NCI-H1436 (cell line): ENCODE measurements at places on chromosomes 3 and 15.

DNA sequence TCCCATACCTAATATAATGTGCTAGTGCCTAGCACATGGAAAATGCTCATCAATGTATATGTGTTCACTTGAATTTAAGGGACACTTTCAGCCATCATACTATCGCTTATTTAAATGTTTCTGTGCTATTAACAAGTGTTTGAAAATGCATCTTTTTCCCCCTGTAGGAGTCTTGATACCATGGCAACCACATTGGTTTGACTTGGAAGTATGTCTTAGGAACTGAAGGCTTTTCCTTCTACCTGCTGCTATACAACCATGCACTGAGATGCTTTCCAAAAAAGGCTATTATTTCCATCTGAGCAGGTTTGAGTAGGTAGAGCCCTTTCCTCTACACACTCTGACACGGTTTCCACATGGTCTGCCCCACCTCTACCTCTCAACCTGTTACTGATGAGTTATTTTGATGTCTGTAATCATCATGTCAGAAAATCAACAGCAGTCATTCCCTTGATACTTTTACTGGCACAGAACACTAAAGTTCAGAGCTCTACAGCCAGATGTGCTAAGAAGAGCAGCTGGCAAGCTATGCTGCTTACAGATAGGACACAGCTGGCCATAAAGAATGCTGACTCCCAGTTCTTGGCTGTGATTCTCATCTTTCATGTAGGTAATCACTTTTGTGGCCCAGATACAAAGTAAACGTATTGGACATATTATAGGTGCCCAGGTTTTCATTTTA lies 59.3 kb downstream of the RYR3 start:
- DNase-seq, result no peak

- no peak for DNase-seq
Observed at GRCh38 chr3:106827515-106828213, 549.6 kb upstream of the CCDC54 start.

DNA sequence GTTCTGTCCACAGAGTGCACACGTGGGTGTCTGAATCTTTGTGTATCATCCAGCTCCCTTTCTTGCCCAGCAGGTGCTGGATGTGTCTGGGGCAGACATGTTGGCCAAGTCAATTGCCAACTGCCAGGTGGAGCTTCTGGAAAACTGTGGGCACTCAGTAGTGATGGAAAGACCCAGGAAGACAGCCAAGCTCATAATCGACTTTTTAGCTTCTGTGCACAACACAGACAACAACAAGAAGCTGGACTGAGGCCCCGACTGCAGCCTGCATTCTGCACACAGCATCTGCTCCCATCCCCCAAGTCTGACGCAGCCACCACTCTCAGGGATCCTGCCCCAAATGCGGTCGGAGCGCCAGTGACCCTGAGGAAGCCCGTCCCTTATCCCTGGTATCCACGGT lies 12.5 kb upstream of the RPP14 start:
- no peak for DNase-seq

GRCh38 chr3:16551342-16551976 lies 38.0 kb upstream of the RFTN1 start:
- DNase-seq, result no peak

DNA sequence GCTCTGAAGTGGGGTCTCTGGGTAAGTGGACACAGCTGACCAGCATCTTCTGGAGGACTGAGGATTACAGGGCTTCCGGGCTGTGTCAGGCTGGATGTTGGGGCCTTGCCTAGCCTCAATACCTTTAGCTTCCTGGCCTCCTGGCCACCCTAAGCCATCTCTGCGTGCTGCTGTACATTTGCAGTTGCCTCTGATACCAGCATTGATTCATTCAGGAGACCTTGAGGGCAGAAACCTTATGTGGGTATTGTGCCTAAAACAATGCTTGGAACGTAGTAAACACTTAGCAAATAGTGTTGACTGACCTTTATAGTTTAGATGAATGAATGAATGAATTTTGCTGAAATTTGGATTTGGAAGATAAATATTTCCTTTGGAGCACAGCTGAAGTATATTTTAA lies 97.0 kb downstream of the FLNB start:
- no peak for DNase-seq

- DNase-seq, result no peak
Observed at GRCh38 chr3:109177908-109178307, 41.4 kb downstream of the C3orf85 start.

DNA sequence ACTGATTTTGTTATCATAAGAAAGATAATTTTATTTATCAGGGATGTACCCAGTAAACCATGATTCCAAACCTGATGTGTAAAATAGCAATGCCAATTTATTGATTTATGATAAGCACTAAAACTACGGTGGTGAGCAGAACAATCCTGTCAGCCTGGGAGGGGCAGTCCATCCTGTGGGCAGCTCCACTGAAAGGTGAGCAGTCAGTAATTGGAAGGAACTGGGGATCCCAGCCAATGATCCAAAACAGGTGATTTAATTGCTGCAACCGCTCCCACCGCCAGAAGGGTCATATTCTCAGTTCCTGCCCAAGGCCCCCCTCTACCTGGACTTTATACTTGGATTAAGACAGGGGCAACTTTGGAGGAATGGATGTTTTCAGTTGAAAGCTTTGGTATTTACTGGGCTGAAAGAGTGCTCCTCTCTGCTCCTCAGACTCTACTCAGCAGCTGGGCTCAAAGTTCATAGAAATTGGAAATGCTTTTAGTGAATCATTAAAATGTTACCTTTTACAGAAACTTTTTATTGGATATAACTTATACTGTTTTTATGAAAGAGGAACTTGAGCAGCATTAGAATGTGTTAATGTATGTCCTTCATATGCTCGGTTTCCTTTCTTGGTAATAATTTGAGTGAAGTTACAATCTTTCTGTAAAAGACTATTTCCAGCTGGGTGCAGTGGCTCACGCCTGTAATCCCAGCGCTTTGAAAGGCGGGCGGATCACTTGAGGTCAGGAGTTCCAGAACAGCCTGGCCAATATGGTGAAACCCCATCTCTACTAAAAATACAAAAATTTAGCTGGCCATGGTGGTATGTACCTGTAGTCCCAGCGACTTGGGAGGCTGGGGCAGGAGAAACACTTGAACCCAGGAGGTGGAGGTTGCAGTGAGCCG lies 198.6 kb upstream of the IL12A start:
- DNase-seq, result no peak

DNA sequence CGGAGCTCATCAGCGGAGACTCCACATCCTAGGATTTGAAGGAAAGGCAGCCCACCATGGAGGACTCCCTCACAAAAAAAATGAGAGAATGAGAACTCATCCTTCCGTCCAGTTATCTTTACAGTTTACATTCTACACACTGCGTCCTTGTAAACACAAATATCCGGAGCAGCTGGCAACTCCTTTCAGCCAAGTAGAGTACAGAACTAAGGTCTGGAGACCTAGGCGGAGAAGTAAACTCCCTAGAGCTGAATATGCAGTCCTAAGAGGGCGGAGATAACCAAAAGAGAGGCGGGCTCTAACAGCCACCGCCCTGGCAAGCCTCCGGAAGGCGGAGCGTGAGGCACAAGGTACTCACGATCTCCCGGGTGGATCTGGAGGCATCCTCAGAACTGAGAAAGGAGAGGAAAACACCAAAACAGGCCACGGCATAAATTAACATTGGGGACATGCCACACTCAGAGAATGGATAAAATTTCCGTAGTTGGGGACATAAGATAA lies 924 bp upstream of the SIN3A start:
- peak; percentile 75 for DNase-seq

DNA sequence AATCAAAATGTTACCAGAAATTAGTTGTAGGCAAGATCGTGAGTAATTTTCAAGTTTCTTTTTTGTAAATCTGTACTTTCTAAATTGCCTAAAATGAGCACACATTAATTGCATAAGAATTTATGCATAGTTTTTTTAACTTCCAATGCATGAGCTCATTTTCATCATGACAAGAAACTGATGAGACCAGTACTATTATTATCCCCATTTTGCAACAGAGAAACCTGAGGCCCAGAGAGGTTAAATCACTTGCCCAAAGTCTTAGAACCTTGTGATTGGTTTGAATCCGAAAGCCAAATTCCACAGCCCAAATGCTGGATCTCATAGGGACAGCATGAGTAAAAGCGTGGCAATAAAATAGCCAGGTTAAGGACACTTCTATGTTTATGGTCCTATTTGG lies 274.7 kb downstream of the ERC2 start:
- DNase-seq, result no peak

DNA sequence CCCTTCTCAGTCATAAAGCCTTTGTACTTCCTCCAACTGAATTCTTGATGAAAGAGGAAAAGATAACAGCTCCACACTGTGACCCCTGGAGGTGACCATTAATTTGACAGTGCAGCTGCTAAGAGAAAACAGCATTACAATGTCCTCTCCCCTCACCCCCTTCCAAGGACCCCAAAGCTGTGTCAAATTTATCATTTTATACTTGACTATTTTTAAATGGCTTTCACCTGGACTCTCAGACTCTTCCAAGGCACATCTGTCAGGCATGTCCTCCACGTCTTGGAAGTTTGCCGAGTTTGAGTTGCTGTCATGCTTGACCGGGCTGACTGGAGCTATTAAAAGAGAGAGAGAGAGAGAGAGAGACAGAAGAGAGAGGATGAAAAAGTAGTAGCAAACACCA lies 236.5 kb downstream of the WDR72 start:
- DNase-seq, result no peak

DNA sequence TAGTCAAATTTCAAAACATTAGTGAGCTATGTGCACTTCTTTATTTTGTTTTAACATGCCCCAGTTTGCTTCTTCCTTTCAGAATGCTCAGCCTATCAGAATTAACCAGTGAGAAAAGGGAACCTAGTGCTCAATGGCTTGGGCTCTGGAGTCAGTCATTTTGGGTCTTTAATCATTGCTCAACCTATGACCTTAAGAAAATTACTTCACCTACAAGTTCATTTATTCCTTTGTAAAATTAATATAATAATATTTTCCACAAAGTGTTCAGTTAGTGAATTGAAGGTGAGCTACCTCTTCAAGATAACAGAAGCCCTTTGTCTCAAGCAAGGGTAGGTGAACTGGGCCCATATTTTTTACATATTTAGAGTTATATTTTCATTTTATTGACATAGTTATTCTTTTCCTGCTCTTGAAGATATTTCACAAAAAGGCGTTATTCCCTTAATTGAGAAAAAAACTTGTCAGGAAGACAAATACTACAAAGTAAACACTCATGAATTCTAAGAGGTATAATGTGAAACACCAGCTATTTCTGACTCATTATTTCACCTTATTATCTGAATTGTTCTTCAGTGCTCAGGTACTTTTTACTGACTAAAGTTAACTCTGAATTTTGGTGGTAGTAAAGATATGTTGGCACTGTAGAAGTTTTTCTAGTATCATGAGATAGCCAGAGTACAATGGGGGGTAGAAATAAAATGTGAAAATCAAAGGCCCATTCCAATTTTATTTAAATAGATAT lies 415.5 kb downstream of the NAALADL2 start:
- no peak for DNase-seq

DNA sequence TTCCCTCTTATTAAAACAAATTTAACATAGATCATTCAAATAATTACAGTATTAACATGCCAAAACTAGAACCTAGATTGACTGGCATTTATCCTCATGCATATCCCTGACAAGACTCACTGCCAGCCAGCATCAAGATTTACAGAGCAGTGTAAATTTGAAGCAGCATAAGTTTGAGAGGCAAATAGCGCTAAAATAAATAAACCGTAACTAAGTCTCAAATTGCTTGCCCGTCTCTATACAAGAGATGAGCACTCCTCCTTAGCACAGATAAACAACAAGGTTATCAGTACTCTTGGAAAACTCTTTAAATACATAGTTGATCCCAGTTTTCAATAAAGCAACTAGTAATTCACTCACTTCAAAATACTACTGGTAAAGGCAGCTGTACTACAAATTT lies 29.6 kb downstream of the MSL2 start:
- DNase-seq, result no peak

- DNase-seq, result no peak
Observed at GRCh38 chr15:70435369-70435768, 328.0 kb downstream of the UACA start.

- DNase-seq, result no peak
Observed at GRCh38 chr3:154062513-154062912, 58.7 kb upstream of the ARHGEF26 start.

DNA sequence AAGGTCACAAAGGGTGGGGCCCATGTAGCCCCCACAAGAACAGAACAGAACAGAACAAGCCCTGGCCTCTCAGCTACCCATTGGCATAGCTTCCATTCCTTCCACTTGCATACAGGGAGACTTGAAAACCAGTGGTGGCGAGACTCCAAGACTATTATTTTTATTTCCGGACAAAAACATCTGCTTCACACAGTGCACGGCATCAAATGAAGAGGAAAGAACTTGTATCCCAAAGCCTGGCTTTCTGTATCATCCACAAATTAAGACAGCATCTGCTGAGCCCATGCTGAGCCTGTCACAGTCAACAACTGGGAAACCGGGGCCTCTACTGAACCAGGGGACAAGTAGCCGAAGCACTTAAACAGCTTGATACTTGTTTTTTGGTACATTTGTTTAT lies 56.0 kb downstream of the CLEC3B start:
- no peak for DNase-seq

DNA sequence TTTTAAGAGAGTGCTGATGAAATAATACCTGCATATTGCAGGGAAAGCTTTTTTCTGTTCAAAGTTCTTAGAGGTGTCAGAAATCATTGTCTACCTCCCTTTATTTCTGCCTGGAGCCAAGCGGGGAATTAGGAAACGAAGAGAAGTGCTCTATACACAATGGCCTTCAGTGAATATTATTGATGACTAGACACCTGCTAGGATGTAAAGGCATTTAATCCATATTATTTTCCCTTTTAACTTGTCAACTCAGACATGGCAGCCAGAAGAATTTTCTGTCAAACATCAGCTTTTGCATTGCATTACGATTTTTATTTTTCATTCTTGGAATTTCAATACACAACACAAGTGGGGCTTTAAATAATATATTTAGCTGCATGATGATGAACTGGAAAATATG lies 24.7 kb downstream of the CADM2 start:
- DNase-seq, result no peak

- no peak for DNase-seq
Observed at GRCh38 chr3:189839576-189839975, 208.4 kb downstream of the TP63 start.

GRCh38 chr3:115666920-115667737 lies 43.8 kb downstream of the GAP43 start:
- DNase-seq, result no peak

GRCh38 chr3:143228405-143228804 lies 108.8 kb downstream of the CHST2 start:
- no peak for DNase-seq

DNA sequence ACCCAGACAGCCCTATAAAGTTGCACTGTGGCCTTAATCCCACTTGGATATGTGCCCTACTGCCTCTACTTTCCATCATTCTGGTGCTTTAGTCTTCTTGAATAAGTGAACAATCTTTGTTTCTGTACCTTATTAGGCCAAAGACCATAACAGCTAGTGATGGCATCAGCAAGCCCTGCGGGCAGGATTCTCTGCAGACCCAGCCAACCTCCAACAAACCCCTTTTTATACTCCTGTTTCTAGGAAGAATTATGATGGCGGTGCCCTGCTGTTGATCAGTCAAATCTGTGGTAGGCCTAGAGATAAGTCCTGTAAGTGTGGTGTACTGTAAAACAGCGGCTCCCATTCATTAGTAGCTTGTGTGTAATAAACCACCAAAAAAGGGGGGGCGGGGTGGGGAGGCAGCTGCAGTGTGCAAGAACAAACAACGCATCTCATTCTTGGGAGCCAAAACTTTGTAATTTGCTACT lies 40.5 kb downstream of the SOX2 start:
- no peak for DNase-seq
